Uterus (tissue), 4 donors: ENCODE measurements at places on chromosomes 1 and 21.
A peak's percentile ranks its signal among the peaks of the same experiment; 100 is the strongest.

GRCh38 chr1:28526886-28527285 lies 21.0 kb downstream of the RCC1 start:
- DNase-seq = no peak

DNA sequence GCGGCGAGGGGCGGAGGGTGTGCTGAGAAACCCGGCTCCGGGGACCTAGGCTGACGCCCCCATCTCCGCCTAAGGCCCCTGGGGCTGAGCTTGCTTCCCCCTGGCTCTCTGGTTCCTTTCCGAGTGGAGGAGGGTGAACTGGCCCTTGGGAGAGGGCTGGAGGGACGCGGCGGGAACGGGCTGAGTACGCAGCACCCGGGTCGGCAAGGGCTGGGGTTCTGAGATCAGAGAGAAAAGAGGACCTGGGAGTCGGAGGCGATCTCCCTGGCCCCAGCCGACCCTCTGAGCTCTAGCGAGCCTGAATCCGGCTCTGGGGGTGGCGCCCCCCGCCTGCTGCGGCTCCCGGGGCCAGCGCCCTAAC lies 270.8 kb downstream of the FOXD2 start:
- DNase-seq = no peak

DNA sequence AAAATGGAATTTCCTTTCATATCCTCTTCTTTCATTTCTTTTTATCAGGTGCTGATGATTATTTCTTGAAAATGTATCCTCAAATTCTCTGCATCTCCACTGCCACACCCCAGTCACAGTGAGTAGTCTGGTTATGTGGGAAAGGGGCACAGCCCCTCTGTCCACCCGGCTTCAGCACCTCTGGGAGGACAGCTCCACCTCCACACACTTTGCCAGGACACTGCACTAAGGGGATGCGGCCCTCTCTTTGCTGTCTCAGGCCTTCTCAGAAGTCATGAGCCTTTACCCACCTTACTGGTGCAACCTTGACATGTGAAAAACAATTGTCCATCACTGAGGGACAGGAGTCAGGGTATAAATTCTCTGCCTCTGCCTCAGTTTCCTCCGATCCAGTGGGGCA lies 433.1 kb downstream of the PCP4 start:
- no peak for DNase-seq

- no peak for DNase-seq
Measured at GRCh38 chr1:168379104-168379860, 98.6 kb downstream of the TBX19 start.

DNA sequence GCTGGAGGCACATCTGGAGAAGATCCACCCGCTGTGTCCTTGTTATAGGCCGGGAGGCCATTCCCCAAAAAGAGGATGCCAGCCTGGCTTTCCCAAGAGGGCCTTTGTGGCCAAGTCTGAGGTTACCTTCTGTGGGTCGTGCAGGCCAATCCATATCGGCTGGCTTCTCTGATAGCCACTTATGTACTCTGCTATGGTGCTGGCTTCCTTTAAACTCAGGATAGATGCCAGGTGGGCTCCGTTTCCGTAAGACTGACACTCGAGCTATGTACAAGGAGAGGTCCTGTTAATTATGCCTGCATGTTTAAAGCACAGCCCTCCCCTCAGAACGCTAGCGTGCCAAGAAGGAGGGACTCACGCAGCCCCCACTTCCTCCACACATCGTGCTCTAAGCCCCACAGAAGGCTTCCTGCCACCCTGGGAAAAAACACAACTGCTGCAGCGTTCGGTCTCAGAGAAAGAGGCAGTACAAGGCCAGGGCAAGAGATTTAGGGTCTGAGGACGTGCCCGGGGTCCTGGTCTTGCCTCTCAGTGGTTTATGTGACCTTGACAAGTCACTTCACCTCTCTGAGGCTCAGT lies 11.6 kb downstream of the REG4 start:
- no peak for DNase-seq

DNA sequence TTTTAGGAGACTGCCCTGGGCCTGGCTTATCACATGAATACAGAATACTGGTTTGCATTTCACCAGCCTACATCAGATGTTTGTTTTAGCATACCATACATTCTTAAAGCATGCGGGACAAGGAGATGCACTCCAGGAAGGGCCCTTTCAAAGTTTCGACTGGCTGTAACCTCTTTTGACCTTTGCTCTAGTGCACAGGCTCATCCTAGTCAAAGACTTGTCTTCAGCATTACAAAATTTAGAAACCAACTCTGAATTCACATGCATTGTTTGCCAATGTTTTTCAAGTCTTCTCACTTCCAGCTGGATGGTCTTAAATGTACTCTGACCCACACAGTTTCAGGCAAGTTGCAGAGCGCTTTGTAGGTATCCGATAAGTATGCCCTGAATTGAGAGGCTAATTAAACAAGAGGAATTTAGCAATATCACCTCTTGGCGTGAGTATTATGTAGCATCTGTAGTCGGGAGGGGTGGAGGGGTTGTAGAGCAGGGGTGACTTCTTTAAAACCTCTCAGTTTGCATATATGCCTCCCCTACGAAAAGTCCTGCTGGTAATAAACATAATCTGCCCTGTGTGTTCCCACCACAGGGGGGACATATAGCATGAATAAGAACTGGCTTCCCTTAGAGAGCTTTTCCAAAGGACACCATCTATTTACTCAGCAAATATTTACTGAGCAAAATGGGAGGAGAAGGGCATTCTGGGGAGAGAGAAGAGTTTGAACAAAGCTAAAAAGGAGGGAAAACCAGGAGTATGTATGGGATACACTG lies 24.4 kb upstream of the AHCYL1 start:
- no peak for DNase-seq

DNA sequence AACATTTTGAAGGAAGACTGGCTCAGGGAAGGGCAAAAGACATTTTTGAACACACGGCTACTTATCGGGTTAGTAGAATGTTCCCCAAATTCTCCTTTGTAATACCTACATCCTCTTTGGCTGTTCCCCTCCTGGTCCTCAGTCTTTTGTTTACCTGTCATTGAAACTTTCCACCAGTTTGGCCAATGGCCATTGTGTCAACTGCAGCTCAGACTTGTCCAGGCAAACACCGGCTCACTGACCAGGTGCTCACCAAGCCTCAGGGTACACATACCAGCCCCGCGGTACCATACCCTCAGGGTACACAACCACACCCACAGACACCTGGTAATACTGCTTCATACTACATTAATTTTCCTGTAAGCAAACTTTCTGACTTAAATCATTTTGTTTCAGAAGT lies 84.8 kb upstream of the ZNF648 start:
- no peak for DNase-seq

DNA sequence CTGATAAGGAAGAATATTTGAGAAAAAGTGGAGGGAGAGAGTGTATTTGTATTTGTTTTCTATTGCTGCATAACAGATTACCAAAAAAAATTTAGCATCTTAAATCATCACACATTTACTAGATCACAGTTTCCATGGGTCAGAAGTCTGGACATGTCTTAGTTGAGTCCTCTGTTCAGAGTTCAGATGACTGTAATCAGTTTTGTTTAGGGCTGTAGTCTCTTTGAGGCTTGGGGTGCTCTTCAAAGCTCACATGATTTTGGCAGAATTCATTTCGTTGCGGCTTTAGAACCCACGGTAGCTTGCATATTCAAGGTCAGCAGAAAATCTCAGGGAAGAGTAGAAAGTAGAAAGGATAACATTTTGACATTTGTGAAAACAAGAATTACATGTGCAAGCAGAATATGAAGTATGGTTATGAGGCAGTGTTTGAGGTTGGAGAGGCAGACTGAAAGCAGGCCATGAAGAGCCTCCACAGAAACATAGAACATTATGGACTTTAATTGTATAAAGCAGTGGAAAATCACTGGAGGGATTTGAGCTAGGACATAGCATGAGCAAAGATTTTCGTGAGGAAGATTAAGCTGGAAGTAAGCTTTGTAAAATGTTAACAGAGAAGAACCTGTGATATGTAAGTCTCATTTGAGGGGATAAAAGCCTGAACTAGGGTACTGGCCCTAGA lies 110.6 kb upstream of the GPR52 start:
- DNase-seq = no peak

GRCh38 chr21:28111151-28111619 lies 881.5 kb downstream of the LTN1 start:
- peak; percentile 92 for DNase-seq

- DNase-seq = no peak
Measured at GRCh38 chr1:53126495-53126894, 15.9 kb downstream of the SLC1A7 start.

- DNase-seq = no peak
Measured at GRCh38 chr1:116537040-116537831, 33.6 kb downstream of the CD58 start.

DNA sequence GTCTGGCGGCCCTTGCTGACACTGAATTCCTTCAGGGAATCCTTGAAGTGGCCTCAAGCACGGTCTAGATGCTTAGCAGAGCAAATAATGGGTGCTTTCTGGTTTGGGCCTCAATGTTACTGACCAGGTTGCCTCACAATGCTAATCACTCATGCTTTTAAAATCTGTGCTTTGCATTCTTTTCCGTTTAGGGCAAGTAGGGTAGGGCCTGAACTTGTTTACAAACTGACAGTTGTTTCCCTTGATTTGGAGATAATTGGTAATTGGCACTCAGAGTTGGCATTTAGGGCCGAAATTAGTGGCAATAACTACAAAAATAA lies 1.4 kb downstream of the VPS13D start:
- DNase-seq = no peak

DNA sequence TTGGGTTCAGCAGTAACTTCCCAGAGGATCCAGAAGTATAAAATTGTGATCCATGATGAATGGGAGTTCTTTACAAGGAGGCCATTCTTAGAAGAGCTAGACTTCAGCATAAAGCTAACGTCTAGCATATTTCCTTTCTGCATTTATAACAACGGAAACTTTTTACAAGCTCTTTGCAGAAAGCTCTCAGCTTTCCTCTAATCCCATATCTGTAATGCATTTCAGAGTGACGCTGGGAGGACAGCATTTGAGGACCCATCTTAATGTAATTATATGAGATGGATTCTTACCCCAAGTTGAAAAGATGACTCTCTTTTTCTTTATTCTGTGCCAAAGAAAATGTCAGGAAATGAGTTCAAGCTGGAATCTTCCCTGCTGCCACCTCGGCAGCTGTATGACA lies 132.0 kb upstream of the CACHD1 start:
- no peak for DNase-seq

DNA sequence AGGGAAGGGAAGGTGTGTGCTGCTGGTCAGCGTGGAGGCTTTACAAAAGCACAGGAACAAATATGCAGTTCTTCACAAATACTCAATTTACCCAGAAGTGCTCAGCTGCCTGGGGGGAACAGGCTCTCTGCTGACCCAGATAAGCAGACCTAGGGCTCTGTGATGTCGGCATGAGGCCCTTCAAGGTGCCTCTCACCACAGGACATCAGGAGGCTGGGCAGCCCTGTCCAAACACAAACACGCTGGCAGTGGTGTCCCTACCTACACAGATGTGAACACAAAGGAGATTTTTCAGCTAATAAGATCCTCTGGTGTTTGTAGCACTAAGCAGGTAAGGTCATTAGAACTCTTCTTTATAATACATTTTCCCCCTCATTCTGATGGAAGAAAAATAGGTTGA lies 243.0 kb upstream of the PROX1 start:
- DNase-seq = no peak

DNA sequence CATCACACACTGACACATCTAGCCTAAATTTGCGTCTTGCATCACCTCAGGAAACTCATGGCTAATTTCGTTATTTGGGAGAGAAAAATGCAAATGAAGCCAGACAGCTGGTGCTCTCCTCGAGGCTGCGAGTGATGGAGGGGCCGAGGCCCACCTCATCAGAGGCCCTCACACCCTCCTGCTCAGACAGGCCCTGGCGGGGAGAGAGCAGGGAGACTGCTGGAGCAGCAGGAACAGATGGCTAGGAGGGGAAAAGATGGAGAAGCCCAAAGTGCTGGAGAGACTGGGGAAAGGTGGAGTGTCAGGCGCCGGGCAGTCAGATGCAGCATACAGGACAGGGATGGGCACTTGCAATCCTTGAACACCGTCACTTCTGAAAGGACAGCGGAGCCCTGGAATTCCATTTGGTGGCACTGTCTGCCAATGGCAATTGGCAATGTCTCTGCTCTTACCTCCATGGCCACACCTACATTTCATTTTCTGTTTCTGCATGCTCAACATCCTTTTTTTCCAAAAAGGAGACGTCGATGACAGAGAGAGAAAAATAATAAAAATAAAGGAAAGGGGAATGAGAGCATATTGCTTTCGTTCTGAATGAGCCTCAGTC lies 286.2 kb downstream of the SPATA17 start:
- no peak for DNase-seq

GRCh38 chr1:2136386-2137235 lies 58.0 kb downstream of the FAAP20 start:
- no peak for DNase-seq

GRCh38 chr1:232029315-232029714 lies 402.7 kb downstream of the DISC1 start:
- no peak for DNase-seq

DNA sequence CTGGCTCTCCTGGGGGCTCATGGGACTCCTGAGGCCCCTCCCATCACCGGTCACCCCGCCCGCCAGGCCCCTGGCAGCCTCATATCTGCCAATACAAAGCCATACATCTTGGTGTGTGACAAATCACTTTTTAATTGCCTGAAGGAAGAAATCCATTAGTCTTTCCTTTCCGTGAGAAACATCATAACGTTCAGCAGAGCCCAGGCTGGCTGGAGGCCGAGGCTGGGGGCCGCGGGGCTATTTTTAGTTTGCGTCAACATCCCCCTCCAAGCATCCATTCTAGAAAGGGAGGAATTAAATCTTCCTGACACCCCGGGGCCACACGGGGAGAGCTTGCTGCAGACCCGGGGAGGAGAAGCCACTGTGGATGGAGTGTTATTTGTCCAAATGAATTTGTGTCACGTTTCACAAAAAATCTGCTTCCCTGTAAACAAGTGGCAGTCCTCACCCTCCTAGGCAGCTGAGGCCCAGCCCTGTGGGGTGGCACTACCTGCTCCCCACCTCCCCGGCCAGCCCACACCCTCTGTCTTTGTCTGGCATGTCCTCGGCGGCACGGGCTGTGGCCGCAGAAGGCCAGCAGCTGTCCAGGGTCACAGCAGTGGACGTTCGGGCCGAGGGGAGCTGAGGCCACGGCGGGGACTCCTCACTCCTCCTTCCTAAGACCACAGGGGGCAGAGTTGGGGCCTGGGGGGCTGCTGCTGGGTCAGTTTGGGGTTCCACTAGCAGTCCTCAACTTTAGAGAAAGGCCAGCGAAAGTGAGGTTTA lies 236.9 kb upstream of the VAMP3 start:
- no peak for DNase-seq

GRCh38 chr1:175176246-175176645 lies 16.3 kb downstream of the KIAA0040 start:
- DNase-seq = no peak

- DNase-seq = no peak
Measured at GRCh38 chr1:68624233-68624632, 127.4 kb upstream of the DEPDC1 start.

- no peak for DNase-seq
Measured at GRCh38 chr21:33281096-33281652, 15.0 kb downstream of the IL10RB start.

DNA sequence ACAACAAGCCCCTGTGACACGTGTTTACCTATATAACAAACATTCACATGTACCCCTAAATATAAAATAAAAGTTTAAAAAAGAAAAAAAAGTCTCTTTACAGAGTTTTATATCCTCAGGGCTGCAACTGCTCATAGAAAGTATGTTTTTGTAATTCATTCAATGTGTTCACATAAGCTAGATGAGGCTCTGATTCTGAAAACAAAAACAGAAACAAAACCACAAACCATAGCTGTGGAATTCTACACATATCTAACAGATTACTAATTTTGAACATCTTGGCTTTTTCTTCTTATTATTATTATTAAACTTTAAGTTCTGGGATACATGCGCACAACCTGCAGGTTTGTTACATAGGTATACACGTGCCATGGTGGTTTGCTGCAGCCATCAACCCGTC lies 579.6 kb upstream of the ZRANB2 start:
- no peak for DNase-seq
